ENCODE measurements at places on chromosomes 5 and 9.
A peak's percentile ranks its signal among the peaks of the same experiment; 100 is the strongest.

- DNase-seq = no peak
These were observed 3.6 kb downstream of the HMGCS1 start for GRCh38 chr5:43309637-43310036.

- DNase-seq = no peak
These were observed 1.6 kb downstream of the ECM2 start for GRCh38 chr9:92534204-92534603.

DNA sequence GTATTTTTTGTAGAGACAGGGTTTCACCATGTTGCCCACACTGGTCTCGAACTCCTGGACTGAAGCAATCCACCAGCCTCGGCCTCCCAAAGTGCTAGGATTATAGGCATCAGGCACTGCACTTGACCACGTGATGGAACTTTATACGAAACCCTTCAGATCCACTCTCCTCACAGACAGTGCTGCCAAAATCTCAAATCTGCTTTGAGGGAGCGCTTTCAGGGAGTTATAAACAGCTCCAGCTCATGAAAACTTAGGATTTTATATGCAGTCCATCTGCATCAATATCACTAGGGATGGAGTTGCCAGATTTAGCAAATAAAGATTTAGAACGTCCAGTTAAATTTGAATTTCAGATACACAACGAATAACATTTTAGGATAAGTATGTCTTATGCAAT, 25.0 kb upstream of the MYO10 start:
- no peak for DNase-seq

- DNase-seq = no peak
These were observed 289.6 kb downstream of the FGF10 start for GRCh38 chr5:44099643-44100042.

DNA sequence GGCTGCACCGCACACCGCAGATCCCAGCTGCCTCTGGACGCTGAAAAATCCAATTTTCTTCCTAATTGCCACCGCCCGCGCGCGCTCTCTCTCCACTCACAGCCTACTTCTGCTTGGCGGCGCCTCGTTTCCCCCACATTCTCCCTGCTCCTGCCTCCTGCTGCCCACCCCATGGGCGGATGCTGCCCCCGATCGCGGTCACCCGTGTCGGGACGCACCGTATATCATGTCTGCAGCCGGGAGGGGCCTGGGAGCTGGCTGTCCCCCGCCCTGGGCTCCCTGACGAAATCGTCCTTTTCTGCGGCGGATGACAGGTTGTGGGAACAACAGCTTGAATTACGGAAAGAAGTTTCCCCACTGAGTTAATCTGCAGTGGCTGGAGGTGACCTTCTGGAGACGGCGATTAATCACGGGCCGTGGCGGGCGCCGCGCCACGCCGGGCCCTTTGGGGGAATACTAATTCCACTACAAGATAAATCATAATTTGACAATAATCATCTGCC, 36.3 kb upstream of the PSD2 start:
- no peak for DNase-seq

DNA sequence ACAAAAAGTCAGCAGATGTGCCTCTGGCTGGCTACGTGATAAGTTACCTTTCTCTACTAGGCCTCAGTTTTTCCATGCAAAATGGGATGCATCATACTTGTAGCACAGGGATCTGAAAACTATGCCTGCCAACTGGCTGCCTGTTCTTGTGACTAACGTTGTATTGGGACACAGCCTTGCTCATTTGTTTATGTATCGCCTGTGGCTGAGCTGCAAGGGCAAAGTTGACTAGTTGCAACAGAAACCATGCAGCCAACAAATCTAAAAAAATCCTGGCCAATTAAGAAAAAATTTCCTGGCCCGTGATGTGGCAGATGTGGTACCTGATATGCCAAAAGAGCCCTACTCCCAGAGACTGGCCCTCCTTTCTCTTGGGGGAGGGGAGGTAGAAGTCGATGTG, 131.3 kb downstream of the SEC61B start:
- no peak for DNase-seq

DNA sequence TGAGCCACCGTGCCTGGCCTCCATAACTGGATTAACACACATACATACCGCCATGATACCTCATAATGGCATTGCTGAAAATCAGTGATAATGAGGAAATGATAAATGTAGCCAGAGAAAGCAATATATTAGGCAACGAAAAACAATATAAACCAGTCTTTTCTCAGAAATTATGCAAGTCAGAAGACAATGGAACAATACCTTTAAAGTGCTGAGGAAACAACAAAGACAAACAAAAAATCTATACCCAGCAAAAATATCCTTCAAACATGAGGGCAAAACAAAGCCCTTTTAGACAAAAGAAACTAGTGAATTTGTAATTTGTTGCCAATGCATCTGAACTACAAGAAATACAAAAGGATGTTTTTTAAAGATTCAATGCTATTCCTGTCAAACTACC, 98.2 kb upstream of the TNFAIP8 start:
- no peak for DNase-seq

DNA sequence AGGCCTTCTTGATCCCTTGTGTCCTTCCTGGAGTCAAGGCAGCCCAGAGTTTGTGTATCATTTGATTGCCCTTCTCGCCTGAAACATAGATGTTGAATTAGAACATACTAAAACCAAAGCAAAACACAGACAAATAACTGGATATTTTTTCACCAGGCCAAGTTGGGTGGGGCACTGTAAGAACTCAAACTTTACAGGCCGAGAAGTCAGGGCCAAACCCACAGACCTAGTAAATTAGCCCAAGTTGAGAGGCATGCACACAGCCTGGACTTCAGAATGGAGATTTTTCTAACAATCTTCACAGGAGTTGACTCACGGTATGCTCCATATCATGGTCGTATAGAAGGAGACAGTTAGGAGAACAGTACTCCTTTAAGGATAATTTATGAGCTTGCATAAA, 121.7 kb downstream of the PIK3R1 start:
- no peak for DNase-seq

- DNase-seq = no peak
These were observed 82.2 kb downstream of the DCP2 start for GRCh38 chr5:113058706-113059226.

- no peak for DNase-seq
These were observed 17.4 kb upstream of the ASPN start for GRCh38 chr9:92499701-92500100.

GRCh38 chr9:69243116-69243515, 69.0 kb downstream of the TJP2 start:
- DNase-seq = no peak

DNA sequence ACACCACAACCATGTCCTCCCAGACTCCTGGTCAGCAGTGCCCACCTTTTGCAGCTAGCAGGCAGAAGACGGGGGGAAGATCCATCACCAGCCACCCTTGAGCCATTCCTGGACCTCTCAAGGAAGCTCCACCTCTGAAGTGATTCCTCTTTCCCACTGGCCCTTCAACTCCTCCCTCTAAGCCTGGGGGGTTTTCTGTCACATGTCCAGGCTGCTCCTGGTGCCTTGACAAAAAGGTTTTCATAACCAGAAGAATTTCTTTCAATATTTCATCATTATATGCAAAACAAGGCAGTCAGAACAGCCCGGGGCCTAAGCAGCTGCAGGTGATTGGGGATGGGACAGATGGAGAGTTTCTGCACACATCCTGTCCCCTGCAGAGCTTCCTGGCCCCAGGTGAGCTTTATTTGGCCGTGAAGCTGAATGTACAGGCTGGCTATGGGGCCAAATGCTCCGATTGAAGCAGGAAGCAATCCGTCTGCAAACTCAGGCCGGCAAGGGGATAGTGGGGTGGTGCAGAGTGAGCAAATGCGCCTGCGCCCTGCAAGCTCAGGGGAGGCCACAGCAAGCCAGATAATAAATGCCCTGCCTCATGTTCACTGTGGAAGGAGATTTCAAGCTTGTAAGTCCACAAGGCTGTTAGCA, 173.5 kb downstream of the C5orf15 start:
- no peak for DNase-seq

DNA sequence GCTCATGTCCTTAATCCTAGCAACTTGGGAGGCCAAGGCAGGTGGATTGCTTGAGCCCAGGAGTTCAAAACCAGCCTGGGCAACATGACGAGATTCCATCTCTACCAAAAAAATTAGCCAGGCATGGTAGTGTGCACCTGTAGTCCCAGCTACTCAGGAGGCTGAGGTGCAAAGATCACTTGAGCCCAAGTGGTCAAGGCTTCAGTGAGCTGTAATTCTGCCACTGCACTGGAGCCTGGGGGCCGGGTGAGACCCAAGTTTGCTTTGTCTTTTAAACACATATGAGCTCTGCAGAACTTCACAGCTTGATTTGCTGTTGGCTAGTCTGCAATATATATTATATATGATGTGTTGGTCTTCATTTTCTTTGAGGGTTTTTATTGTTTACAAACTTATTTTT, 89.8 kb downstream of the UBE2R2 start:
- no peak for DNase-seq

GRCh38 chr5:81398741-81399140, 4.8 kb upstream of the ACOT12 start:
- DNase-seq = no peak

DNA sequence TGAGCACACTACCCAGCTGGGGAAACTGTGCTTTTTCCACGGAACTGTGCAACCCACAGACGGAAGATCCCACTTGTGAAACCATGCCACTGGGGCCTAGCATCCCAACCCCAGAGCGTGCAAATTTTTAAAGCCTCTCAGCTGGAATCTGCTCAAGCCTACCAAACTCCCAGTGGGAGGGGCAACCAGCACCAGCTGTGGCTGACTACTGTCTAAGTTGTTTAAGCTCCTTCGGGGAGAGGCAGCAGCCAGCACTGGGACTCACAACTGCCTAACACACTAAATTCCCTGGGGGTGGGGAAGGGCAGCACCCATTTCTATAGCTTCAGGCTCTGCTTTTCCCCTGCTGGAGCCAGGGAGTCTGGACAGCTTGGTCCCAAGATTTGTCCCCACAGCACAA, 287.6 kb upstream of the MSX2 start:
- no peak for DNase-seq

DNA sequence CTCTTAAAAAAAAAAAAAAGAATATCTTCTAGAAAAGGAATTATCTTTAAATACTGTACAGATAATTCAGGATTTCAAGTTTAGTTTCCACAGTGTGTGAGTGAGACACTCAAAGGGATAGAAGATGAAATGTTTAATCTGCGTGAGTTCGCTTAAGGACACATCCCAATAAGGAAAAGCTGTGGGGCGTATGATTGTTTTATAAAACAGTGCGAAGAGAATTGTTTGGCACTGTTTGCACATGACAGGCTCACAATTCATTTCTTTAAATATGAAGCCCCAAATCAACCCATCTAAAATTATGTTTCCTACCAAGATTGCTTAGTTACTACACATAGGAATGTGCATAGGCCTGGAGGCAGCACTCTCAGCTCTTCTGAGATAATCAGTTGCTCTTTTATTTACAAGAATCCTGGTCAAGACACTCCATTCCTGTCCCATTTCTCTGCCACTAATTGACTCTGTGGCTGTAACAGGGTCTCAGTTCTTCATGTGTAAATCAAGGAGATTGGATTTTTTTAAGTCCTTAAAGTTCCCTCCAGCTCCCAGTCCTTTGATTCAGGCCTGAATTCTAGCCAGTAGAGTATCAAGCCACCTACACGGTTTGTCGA, 60.1 kb downstream of the BHMT start:
- DNase-seq = no peak

- peak; percentile 5 for DNase-seq
These were observed 602 bp downstream of the RPL37 start for GRCh38 chr5:40834391-40834848.

GRCh38 chr9:107749787-107750444, 260.3 kb upstream of the KLF4 start:
- no peak for DNase-seq

DNA sequence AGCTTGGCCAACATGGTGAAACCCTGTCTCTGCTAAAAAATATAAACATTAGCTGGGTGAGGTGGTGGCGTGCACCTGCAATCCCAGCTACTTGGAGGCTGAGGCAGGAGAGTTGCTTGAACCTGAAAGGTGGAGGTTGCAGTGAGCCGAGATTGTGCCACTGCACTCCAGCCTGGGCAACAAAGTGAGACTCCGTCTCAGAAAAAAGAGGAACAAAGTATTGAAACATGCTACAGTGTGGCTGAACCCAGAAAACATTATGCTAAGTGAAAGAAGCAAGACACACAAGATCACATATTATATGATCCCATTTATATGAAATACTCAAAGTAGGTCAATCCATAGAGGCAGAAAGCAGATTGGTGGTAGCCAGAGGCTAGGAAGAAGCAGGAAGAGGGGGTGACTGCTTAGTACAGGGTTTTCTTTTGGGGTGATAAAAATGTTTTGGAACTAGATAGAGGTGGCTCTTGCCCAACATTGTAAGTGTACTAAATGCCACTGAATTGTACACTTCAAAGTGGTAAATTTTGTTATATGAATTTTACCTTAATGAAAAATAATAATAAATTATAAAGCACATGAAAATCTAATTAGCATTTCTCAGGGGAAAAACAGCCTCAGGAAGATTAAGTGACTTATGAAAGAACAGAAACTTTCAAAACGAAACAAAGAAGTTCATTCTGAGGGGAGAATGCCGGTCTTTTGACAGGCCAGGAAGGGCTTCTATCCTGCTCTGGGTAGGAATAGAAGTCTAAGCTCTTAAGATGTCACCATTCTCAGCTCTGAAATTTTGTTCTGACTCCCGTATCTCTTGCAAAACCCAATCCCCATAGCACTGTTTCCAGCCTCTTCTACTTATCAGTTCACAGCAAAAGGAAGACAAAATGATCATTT, 161.1 kb upstream of the TBCA start:
- no peak for DNase-seq

GRCh38 chr5:2455878-2456277, 295.6 kb downstream of the IRX2 start:
- DNase-seq = no peak

GRCh38 chr9:10855847-10856246, 243.0 kb upstream of the PTPRD start:
- no peak for DNase-seq

GRCh38 chr5:95712347-95712958, 18.7 kb upstream of the RHOBTB3 start:
- no peak for DNase-seq

DNA sequence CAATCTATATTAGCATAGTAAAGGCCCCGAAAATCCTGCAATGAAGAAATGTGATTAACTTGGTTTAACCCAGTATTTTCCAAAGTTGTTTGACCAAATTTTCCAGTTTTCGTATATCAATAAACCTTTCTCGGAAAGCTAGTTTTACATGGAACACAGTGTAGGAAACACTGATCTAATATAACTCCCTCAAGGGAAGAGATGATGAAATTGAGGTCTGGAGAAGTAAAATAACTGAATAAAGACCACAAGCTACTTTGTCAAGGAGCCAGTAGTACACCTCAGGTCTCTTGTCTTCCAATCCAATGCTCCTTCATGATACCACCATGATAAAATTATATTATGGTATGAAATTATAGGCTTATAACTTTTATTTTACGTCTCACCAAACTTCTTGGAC, 118.1 kb upstream of the TARS1 start:
- no peak for DNase-seq

- no peak for DNase-seq
These were observed 16.4 kb upstream of the SMIM15 start for GRCh38 chr5:61178702-61179101.

- DNase-seq = no peak
These were observed 107.9 kb downstream of the PHF2 start for GRCh38 chr9:93684161-93684765.
